ENCODE measurements at places on chromosomes 16 and 17. TPM values are rescaled to one million over a fixed set of nuclear protein-coding genes. Genes with fewer than 3 reads are reported as not detected.

DNA sequence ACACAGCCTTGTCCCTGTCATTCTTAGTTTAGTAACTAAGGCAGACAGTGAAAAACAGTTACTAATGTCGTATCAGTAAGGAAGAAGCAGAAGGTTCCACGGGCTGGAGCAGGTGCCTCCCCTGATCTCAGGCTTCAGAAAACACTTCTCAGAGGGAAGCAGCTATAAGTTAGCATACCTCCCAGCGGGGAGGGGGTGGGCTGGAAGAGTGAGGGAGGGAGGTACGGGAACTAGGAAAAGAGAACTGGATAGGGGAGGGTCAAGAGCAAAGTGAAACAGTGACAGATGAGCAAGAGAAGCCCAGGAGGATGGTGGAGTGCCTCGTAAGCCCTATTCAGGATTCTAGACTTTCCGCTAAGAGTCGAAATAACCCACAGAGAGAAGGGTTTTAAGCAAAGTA is 186.3 kb upstream of the XYLT1 start:
- peaks cover 12% of the 10 kb centered on the region for H3K27me3 ChIP-seq
- DNase-seq: no peak
- H3K4me3 ChIP-seq: no peak overlapping the region
- no peaks in the 10 kb centered on the region for H3K36me3 ChIP-seq
- no peak overlapping the region for H3K27ac ChIP-seq

GRCh38 chr17:80468781-80469493 is 7.5 kb downstream of the NPTX1 start:
- H3K27ac ChIP-seq: no peak overlapping the region
- H3K36me3 ChIP-seq: peaks cover 20% of the 10 kb centered on the region
- H3K27me3 ChIP-seq: peaks cover 18% of the 10 kb centered on the region
- no peak overlapping the region for H3K4me3 ChIP-seq
- H3K4me1 ChIP-seq: peaks cover 13% of the 10 kb centered on the region

- peaks cover 13% of the 10 kb centered on the region for H3K4me1 ChIP-seq
- H3K27me3 ChIP-seq: no peaks in the 10 kb centered on the region
- no peak for DNase-seq
- no peak overlapping the region for H3K27ac ChIP-seq
These were observed 118.2 kb downstream of the MGAT5B start for GRCh38 chr17:76986365-76986764.

AKTIP gene
- 18.7 TPM for total RNA-seq

DNA sequence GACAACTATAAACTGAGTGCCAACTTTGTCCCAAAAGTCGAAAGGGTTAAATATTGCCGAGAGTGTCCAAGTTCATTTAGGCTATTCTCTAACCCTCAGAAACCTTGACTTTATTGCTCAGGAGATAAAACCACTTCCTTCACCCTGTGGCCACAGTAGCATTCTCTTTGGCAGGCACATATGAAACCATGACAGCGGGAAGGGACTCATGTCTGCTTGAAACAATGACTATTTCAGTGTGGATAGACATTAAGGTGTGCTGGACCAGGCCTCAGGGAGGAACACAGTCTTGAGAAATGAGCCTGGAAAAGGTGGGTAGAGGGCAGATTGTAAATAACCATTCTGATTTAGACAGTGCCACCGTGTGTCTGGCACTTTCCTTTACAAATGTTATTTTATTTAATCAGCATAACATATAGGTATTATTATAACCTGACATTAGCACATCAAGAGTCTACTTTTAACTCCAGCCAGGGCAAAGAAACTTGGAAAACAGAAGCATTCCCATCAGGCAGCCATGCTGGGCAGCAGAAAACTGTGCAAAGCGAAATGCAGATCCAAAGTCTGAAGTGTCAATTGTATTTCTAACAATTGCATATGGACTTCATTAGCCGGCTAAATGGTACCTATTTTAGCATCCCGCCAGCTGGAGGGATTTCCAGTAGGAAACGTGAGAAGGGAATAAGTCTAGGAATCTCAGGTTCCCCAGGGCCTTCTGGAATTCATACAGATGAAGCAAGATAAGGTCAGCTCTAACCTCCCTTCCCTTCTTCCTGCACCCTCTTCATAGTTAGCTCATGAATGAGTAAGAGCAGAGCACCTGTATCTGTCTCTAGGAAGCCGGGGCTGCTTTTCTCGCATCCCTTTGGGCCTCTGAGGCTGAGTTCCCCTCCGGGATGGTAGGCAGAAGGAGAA is 212.8 kb upstream of the ELAC2 start:
- peak; percentile 38 for DNase-seq
- H3K36me3 ChIP-seq: no peaks in the 10 kb centered on the region
- no peak overlapping the region for H3K4me3 ChIP-seq
- H3K27ac ChIP-seq: no peak overlapping the region
- no peaks in the 10 kb centered on the region for H3K4me1 ChIP-seq
- H3K27me3 ChIP-seq: no peaks in the 10 kb centered on the region

GRCh38 chr17:32783602-32784001 is 93.3 kb downstream of the MYO1D start:
- H3K4me3 ChIP-seq: no peak overlapping the region
- no peak overlapping the region for H3K27ac ChIP-seq
- no peaks in the 10 kb centered on the region for H3K4me1 ChIP-seq
- H3K27me3 ChIP-seq: peaks cover 21% of the 10 kb centered on the region
- no peaks in the 10 kb centered on the region for H3K36me3 ChIP-seq
- DNase-seq: peak; percentile 67

DNA sequence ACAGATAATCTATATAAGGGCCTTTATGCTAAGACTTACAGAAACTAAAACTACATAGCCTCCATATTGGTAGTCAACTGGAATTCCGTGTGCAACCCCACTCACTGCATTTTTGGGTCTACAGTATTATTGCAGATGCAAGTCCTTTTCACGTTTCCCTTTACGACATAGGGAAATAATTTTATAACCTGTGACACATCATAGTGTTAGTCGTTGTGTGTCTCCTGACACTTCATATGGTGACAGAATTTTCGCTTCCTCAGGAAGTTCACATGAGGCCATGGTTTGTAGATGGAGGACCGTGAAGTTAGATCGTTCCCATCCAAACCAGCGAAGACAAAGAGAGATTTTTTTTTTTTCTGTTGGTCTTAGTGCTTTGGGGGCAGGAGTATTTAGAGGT is 15.7 kb upstream of the MRC2 start:
- peaks cover 5% of the 10 kb centered on the region for H3K4me1 ChIP-seq
- no peaks in the 10 kb centered on the region for H3K27me3 ChIP-seq
- no peak for DNase-seq
- H3K27ac ChIP-seq: no peak overlapping the region
- H3K4me3 ChIP-seq: no peak overlapping the region
- peaks cover 54% of the 10 kb centered on the region for H3K36me3 ChIP-seq

DNA sequence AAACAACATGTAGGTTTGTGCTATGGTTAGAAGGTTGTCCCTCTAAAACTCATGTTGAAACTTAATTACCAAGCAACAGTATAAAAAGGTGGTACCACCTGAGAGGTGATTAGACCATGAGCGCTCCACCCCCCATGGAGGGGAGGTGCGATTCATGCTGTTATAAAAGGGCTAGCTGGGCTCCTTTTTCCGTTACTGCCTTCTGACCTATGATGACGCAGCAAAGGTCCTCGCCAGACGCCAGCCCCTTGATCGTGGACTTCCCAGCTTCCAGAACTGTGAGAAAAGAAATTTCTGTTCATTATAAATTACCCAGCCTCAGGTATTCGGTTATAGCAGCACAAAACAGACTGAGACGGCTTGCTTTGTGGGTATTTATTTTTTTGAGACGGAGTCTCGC is 167.8 kb downstream of the SNX29 start:
- H3K27ac ChIP-seq: no peak overlapping the region
- H3K4me1 ChIP-seq: peaks cover 9% of the 10 kb centered on the region
- no peak overlapping the region for H3K4me3 ChIP-seq
- DNase-seq: no peak
- no peaks in the 10 kb centered on the region for H3K27me3 ChIP-seq
- no peaks in the 10 kb centered on the region for H3K36me3 ChIP-seq

GRCh38 chr17:65797809-65798208 is 236.4 kb upstream of the AXIN2 start:
- H3K27me3 ChIP-seq: peaks cover 10% of the 10 kb centered on the region
- no peak overlapping the region for H3K4me3 ChIP-seq
- H3K27ac ChIP-seq: no peak overlapping the region
- peaks cover 11% of the 10 kb centered on the region for H3K4me1 ChIP-seq
- peaks cover 2% of the 10 kb centered on the region for H3K36me3 ChIP-seq
- peak; percentile 66 for DNase-seq

DNA sequence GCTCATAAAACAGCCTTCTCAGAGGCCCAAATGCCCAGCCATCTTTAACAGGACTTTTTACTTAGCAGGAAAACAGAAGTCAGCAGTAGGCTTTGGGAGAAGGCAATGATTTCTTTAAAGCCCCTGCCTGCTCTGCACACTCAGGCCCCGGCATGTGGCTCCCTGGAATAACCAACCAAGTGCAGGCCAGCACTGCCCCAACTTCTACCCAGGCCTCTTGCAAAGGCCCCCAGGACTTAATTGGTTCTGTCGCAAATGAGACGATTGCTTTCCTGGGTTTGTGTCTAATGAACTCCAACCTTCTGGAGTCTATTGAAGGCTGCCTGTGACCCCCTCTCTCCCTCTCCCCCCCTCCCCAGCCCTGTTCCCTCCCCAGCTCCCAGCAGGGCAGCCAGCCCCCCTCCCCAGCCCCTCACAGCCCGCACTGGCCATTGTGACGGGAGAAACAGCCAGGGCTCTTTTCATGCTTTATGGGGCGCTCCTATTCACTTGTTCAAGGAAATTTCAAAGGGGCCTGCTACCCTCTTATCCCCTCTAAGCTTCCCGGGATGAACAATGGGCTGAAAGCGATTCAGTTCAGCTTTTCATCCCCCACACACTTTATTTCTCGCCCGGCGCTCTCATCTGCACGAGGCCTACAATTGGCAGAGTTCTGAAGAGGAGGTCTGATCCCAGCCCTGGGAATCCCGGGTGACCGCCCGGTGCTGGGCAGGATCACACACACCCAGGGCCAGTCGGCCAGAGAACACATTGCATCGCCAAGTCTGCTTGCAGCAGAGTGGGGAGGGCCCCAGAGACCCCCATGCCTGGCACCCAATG is 15.5 kb downstream of the AXIN2 start:
- H3K4me3 ChIP-seq: no peak overlapping the region
- H3K36me3 ChIP-seq: peaks cover 43% of the 10 kb centered on the region
- no peak for DNase-seq
- peaks cover 13% of the 10 kb centered on the region for H3K27me3 ChIP-seq

- H3K4me1 ChIP-seq: peaks cover 6% of the 10 kb centered on the region
- peaks cover 30% of the 10 kb centered on the region for H3K27me3 ChIP-seq
- H3K4me3 ChIP-seq: no peak overlapping the region
- DNase-seq: no peak
These were observed 87.2 kb upstream of the IRX3 start for GRCh38 chr16:54373534-54374520.

- H3K27ac ChIP-seq: no peak overlapping the region
- no peaks in the 10 kb centered on the region for H3K27me3 ChIP-seq
- H3K36me3 ChIP-seq: no peaks in the 10 kb centered on the region
- H3K4me1 ChIP-seq: no peaks in the 10 kb centered on the region
- no peak for DNase-seq
- H3K4me3 ChIP-seq: no peak overlapping the region
These were observed 43.2 kb downstream of the RPH3AL start for GRCh38 chr17:309361-309888.

ABCA9 gene
- total RNA-seq: 0.07 TPM

DNA sequence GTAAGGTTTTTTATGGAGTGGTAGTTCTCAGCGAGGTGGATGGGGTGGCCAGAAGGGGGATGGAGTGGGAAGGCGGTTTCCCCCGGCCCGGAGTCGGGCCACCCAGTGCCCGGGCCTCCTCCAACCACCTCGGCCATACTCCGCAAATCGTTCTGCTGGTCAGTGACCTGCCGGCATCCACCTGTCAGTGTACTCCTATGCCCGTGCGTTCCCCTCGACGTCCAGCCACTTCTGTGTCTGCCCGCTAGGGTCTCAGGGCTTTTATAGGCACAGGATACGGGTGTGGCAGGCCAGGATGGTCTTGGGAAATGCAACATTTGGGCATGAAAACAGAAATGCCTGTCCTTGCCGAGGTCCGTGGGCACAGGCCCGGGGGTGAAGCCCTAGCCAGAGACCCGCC is 19.3 kb upstream of the ASGR2 start:
- peak overlapping the region; percentile 37 for H3K27ac ChIP-seq
- peaks cover 11% of the 10 kb centered on the region for H3K27me3 ChIP-seq
- DNase-seq: no peak
- H3K36me3 ChIP-seq: no peaks in the 10 kb centered on the region

DNA sequence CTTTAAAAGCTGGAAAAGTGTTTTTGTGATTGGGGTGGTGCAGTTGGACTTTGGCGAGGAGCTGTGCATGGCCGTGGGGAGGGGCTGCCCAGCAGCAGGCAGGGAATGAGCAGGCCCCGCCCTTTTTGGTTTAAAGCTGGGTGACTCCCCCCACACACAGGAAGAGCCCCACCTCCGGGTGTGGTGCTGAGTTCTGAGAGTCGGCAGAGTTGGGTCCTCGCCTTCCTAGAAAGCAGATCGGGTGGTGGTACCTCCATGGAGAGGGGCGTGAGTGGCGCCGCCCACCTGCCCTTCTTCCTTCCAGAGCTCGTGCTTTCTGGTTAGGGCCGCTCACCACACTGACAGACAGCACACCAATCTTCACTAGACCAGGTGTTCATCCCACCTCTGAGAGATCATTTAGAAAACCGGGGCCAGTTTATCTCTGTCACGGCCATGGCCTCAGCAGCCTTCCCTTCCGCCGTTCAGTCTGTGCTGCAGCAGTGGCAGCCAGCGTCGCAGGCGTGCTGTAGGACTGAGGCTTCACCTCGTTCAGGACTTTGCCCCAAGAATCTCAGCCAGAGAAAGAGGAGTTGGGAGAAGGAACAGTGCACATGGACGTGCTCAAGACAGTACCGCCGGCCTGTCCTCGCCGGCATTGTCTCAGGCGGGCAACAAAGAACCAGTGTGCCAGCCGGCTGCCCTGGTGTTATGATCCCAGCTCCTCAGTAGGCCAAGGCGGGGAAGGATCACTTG is 144.0 kb upstream of the CHMP6 start:
- peaks cover 62% of the 10 kb centered on the region for H3K36me3 ChIP-seq
- DNase-seq: peak; percentile 93
- peak overlapping the region; percentile 92 for H3K27ac ChIP-seq
